ENCODE measurements at places on chromosomes 3 and 15.

GRCh38 chr3:39965997-39966396 is 156.6 kb downstream of the MYRIP start:
- DNase-seq = no peak

GRCh38 chr3:87076946-87077345 is 86.0 kb upstream of the VGLL3 start:
- no peak for DNase-seq

- no peak for DNase-seq
Measured at GRCh38 chr15:51884517-51885236, 55.2 kb downstream of the TMOD3 start.

- no peak for DNase-seq
Measured at GRCh38 chr3:58357402-58357801, 24.7 kb downstream of the PXK start.

GRCh38 chr3:159186581-159186980 is 384.7 kb downstream of the MFSD1 start:
- no peak for DNase-seq

GRCh38 chr3:134333522-134334181 is 40.6 kb downstream of the AMOTL2 start:
- DNase-seq = no peak

DNA sequence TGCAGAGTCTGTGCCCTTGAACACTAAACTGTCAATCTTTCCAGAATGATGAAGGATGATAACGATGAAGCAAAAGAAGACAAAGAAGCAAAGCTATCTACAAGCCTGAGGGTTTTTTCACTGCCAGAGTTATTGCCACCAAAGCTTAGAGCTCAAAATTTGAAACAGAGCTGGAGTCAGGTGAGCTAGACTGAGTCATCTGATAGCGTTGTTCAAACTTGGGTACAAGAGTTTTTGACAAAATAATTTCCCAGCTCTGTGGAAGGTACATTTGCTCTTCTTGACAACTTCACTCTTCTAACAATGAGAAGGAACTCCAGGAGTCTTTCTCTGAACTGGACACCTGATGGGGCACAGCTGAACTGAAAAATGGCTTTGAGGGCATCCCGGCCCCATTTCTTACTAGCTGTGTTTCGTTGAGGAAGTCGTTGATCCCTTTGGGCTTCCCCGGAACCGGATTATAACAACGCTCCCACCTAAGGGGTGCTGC is 715 bp downstream of the MCCC1 start:
- DNase-seq = no peak

DNA sequence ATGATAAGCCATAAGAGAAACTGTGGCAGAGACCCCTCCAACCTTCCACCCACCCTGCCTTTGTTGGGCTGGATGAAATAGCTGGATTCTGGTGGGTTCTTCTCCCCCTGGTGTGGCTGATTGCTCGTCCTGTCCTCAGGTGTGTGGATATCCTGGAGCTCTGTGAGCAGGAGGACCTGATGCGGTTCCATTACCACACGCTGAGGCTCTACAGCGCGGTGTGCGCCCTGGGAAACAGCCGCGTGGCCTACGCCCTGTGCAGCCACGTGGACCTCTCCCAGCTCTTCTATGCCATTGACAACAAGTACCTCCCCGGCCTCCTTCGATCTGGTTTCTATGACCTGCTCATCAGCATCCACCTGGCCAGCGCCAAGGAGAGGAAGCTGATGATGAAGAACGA is 306.3 kb upstream of the CHRM5 start:
- DNase-seq = no peak

GRCh38 chr3:56880720-56881575 is 79.2 kb upstream of the ARHGEF3 start:
- no peak for DNase-seq

DNA sequence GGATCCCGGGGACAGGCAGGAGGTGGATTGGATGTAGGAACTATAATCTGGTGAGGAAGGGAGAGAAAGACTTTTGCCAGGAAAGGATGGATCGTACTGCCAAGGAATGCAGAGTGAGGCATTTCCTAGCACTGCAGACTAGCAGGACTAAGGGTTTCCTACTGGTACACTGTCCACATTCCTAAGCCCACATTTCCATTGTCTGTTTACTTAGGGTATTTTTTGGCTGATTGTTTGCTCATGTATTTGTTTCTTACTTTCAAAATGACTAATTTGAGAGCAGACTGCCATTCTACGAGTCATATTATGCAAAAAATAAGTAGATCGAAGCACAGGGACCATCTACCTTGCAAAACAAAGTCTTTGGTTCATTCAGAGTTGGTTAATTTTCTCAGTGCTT is 1029.5 kb upstream of the NR2F2 start:
- no peak for DNase-seq

GRCh38 chr15:78327466-78327865 is 12.7 kb upstream of the CRABP1 start:
- no peak for DNase-seq

DNA sequence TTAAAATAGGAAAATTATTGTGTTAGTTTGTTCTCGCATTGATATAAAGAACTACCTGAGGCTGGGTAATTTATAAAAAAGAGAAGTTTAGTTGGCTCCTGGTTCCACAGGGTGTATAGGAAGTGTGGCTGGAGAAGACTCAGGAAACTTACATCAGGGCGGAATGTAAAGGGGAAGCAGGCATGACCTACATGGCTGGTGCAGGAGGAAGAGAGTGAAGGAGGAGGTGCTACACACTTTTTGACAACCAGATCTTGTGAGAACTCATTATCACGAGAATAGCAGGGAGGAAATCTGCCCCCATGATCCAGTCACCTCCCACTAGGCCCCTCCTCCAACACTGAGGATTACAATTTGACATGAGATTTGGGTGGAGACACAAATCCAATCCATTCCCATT is 490.7 kb downstream of the RBMS3 start:
- no peak for DNase-seq

DNA sequence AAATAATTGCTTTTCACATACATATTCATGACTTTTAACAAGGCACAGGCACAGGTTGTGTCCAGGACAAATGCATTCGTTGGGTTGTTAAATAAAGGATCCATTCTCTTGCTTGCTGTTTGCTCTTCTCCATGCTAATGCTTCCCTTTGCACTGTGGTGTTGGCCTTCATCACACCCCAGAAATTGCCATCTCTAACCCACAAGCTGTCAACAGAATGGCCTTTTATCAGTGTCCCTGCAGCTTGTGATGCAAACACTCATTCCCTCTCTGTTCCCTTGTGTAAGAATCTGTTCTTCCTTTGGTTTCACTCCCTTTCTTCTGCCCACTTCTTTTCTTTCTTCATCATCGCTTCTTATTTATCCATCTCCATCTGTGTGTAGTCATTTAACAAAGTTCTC is 72.2 kb downstream of the SLC7A14 start:
- no peak for DNase-seq

DNA sequence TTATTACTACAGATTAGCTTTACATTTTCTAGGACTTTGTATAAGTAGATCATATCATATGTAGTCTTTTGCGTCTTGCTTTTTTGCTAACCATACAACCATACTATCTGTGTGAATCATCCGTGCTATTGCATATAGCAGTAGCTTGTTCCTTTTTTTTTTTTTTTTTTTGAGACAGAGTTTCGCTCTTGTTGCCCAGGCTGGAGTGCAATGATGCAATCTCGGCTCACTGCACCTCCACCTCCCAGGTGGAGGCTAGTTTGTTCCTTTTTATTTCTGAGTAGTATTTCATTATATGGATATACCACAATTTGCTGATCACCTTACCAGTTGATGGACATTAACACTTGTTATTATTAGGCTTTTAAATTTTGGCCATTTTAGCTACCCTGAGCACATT is 54.5 kb upstream of the TBL1XR1 start:
- DNase-seq = no peak

- DNase-seq = no peak
Measured at GRCh38 chr15:98738689-98739401, 90.5 kb downstream of the IGF1R start.

- no peak for DNase-seq
Measured at GRCh38 chr3:10977892-10978510, 14.5 kb upstream of the SLC6A1 start.

- DNase-seq = no peak
Measured at GRCh38 chr3:134348524-134348923, 25.7 kb downstream of the AMOTL2 start.

DNA sequence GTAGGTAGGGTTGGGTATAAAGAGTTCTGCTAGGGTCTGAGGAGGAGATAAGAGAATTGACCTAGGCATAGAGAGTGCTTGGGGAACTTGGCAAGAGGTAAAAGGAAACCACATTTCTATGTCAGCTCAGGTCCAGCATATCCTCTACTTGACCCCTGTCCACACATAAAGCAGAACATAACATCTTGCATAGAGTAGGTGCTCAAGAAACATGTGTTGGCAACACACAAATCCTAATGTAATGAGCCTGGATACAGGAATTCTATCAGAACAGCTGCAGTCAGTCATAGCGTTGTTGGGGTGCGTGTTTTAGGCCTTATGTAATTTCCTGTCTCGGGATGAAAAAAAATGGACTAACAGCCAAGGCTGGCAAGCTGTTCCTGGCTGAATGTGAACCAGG is 35.0 kb upstream of the PLCL2 start:
- DNase-seq = no peak

- DNase-seq = no peak
Measured at GRCh38 chr3:65077124-65077523, 389.3 kb upstream of the ADAMTS9 start.

All from T-helper 9 cell (primary cell).